Right ventricle myocardium superior (tissue), 1 donor: ENCODE measurements at places on chromosomes 13 and 19. TPM values are rescaled to one million over a fixed set of nuclear protein-coding genes. Genes with fewer than 3 reads are reported as not detected.

DNA sequence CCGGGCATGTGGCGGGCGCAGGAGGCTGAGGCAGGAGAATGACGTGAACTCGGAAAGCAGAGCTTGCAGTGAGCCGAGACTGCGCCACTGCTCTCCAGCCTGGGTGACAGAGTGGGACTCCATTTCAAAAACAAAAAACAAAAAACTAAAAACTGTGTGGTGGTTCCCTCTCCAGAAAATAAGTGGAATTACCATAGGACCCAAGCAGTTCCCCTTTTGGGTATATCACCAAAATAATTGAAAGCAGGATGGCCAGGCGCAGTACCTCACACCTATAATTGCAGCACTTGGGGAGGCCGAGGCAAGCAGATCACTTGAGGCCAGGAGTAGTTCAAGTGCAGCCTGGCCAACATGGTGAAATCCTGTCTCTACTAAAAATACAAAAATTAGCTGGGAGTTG, 15.7 kb upstream of the LDLR start:
- DNase-seq = no peak

DNA sequence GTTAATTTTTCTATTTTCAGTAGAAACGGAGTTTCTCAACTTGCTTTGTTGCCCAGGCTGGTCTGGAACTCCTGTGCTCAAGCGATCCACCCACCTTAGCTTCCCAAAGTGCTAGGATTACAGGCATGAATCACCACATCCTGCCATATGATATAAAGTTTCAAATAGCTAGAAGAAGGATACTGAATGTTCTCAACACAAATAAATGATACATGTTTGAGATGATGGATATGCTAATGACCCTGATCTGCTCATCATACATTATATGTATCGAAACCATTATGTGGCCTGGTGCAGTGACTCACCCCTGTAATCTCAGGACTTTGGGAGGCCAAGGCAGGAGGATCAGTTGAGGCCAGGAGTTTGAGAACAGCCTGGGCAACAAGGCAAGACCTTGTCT, 11.5 kb downstream of the CIB3 start:
- no peak for DNase-seq

GRCh38 chr13:99414048-99414995, 87.0 kb upstream of the TM9SF2 start:
- no peak for DNase-seq

DNA sequence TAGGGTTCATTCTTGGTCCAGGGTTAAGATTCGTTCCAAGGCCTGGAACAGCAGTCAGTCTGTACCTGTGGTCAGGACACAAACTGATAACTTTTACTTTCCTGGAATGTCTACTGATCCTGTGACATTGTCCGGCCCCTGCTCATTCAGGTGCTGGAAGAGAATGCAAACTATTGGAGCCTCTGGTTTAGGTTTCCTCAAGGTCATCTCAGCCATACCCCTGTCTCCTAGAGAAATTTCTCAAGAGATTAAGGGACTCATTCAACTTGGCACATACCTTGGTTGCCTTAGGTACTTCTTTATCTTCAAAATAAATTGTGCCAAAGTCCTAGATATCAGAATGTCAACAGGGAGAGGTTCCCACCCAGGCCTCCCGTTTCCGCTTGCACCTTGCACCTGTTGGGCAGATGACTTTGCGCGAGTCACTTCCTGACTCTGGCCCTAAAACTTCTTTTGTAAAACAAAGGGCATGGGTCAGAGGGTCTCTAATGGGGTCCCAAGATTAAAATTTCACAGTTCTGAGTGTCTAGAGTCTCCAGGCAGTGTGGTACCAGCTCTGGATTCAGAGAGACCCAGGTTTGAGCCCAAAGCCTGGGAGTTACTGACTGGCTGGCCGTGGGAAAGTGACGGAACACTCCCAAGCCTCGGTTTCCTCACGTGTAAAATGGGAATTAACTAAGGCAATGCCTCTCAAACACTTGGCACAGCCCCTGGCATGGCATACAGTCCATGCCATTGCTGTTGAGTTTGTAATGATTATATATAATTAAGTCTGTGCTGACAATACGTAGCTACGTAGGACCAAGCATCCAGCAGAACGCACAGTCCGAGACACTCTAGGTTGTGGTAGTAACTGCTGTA, 25.8 kb upstream of the CYP2S1 start:
- no peak for DNase-seq

- DNase-seq = no peak
Measured at GRCh38 chr19:34215666-34216038, 38.7 kb upstream of the GARRE1 start.

- DNase-seq = no peak
Measured at GRCh38 chr13:91349992-91350911, 2.8 kb downstream of the MIR17HG start.

GRCh38 chr13:39777021-39777420, 121.6 kb downstream of the COG6 start:
- no peak for DNase-seq

GRCh38 chr19:34316741-34317301, 48.2 kb upstream of the GPI start:
- no peak for DNase-seq

DNA sequence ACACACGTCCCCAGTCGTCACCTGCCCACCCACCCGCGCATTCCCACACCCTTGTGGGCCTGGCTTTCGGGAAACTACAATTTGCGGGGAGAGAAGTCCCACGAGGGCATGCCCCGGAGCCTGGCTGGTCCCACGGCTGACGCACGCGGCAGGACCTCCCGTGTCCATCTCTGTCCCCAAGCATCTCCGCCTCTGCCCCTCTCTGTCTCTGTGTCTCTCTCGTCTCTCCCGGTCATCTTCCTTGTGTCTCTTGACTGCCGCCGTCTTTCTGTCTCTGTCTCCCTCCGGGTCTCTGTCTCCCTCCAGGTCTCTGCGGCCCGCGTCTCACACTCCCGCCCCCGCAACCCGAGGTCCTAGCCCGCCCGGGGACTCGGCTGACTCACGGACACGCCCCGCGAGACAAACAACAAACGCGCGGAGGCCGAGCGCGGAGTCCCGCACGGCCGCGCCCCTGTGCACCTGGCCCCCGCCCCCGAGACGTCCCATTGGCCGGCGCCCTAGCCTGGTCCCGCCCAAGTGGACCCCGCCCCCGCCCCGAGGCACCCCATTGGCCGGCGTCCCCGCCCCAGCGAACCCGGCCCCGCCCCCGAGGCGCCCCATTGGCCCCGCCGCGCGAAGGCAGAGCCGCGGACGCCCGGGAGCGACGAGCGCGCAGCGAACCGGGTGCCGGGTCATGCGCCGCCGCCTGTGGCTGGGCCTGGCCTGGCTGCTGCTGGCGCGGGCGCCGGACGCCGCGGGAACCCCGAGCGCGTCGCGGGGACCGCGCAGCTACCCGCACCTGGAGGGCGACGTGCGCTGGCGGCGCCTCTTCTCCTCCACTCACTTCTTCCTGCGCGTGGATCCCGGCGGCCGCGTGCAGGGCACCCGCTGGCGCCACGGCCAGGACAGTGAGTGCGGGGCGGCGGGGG, at the start of gene FGF22:
Gene FGF22, plus strand, starts transcription at position 627 of the 908 bp plus-strand sequence. Its CDS starts 47 bp downstream, at position 674.
- DNase-seq = peak; percentile 95

GRCh38 chr13:36533806-36534205, 101.5 kb downstream of the CCNA1 start:
- no peak for DNase-seq

DNA sequence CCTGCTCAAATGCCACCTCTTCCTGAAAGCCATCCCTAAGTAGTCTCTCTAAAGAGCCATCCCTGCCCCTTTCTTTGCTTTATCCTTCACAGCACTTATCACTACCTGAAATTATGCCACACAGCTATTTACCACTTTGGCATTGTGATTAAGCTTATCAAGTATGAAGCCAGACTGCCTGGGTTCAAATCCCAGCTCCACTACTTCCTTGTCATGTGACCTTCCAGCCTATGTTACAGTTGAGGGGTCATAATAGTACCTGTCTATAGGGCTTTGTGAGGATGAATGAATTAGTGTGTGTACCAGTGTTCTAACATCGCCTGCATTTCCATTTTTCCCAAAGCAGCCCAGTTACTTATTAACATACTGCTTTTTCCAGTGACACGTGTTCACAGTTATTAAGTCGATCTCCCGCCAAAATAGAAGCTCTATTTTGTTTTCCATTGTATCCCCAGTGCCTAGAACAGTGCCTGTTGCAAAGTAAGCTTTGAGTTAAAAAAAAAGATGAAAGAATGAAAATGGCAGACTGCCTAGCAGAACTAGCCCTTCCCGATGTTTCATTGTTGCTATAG, 32.8 kb downstream of the ZSWIM9 start:
- no peak for DNase-seq

GRCh38 chr19:3160219-3160618, 18.4 kb upstream of the S1PR4 start:
- no peak for DNase-seq

- no peak for DNase-seq
Measured at GRCh38 chr19:51196181-51196580, 28.7 kb upstream of the CD33 start.

DNA sequence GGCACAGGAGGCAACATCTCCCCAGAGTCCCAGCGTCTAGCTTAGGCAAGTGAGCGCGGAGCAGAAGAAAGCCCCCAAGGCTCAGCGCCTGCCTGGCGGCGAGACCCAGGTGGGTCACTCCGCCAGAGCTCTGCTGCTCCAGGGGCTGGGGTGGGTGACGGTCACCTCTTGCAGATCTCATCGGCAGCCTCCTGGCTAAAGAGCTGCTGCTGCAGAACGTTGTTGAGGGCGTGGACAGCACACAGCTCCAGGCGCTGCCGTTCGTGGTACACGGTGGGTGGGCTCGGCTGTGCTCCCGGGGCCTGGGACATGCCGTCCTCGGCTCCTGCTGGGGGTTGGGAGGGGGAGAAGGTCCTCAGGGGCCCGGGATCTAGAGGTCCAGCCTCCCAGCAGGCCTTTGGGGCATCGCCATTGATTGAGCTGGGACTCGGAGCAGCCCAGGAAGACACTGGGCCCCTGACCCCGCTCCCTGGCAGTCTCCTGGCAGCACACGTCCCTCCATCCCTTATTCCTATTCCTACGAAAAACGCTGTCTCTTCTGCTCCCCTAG, 795 bp downstream of the JOSD2 start:
- DNase-seq = peak; percentile 61

GRCh38 chr13:49579501-49579900, 5.9 kb downstream of the RCBTB1 start:
- no peak for DNase-seq

- DNase-seq = no peak
Measured at GRCh38 chr19:55339889-55340783, 460 bp downstream of the KMT5C start.

GRCh38 chr13:54379461-54379860, 1350.8 kb downstream of the OLFM4 start:
- DNase-seq = no peak

DNA sequence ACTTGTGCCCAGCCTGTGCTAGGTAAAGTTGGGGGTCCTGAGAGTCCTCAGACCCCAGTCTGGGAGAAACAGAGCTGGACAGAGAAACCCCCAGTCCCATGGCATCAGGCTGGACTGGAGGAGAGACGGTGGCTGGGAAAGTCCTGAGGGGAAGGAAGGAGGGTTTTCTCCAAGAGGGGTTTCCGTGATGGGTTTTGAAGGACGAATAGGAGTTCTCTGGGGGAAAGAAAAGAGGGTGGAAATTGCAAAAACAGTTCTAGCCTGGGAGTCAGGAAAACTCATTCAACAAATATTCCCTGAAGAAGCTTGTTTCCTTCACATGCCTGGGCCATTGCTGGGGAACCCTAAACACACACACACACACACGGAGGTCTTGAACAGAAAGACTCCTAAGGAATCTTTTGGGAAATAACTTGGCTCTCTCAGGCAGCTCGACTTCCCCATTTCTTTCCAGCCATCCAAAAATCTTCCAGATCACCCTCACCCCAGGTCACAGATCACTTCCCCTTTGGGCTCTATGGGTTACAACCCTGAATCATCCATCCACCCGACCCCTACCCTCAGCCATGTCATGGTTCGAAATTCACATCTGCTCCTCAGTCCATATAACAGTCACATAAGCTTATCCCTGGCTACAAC, 47.5 kb downstream of the COLGALT1 start:
- DNase-seq = no peak

DNA sequence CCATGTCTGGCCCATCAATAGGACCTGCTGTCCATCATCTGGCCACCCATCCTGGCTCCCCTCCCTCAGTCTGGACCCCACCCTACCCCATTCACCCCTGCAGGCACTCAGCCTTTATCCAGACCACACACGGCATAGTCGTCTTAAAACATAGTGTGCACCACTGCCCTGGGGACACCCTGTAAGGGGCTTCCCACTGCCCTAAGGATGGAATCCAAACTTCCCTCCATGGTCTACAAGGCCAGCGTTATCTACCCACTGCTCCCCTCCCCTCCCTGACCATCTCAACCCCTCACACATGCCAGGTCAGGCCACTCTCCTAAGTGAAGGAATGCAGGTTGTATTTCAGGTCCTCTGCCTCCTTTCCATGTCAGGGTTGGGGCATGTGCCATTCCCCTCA, 352.7 kb upstream of the ZNF507 start:
- no peak for DNase-seq

GRCh38 chr19:48999481-49000325, 6.0 kb downstream of the RUVBL2 start:
- no peak for DNase-seq

DNA sequence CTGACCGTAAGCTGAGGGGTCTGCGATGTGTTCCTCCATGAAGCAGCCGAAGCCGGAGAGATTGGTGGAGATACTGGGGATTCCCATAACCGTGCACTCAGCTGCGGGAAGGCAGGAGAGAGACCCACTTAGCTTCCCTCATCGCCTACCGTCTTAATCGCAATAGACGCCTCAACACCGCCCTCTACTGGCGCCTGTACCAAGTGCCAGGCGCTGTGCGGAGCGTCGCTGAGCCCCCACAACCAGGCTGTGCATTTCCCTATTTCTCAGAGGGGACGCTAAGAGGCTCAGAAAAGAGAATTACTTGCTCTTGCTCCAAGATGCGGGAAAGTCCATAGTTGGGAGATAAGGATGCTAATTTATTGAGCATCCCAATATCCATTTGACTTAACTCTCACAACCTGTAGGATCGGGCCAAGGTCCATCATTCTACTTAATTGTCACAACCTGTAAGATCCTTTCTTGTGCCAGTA, 5.8 kb downstream of the FTL start:
- peak; percentile 91 for DNase-seq

DNA sequence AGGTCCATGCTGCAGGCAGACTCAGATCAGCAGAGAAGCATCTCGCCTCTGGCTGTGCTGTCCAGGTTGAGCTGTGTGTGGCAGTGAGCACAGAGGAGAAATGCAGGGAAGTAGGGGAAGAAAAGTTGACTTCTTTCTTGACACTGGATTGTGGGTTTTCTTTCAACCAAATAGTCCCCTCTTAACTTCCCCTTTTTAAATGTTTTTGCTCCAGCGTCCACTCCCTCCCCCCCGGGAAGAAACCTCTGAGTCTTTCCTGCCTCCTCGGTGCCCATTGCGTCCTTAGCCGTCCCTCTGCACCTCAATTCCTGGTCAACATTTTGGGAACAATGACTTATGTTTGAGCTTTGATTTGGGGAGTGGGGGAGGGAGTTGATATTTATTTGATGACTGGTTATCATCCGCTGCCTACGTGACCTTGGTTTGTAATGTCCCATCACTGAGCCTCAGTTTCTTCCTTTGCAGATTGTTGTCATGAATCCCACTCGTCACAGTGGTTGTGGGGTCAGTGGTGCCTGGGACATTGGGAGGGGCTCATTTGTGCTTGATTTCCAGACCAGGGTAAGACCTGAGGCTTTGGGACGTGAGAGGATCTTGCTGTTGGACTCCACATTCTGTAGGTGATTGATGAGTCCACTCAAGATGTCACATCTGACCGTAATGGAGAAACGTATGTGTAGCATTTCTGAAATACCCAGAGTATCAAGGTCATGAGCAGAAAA, at the start of gene LILRB2:
Gene LILRB2, minus strand, starts transcription at position 104 of the 722 bp plus-strand sequence. CDS start 614 bp downstream, outside the sequence.
- DNase-seq = no peak

Gene IGSF23
- not detected for total RNA-seq

Gene PTGER1
- not detected for total RNA-seq

Gene NKPD1
- not detected for total RNA-seq

Gene LGALS7
- not detected for total RNA-seq

Gene NUMBL
- 13.5 TPM for total RNA-seq
